Activated naive CD4-positive, alpha-beta T cell (primary cell): ENCODE measurements at places on chromosomes 6 and 20.
A peak's percentile ranks its signal among the peaks of the same experiment; 100 is the strongest.

GRCh38 chr6:118894425-118895260 lies 691 bp downstream of the ASF1A start:
- peak; percentile 27 for DNase-seq

DNA sequence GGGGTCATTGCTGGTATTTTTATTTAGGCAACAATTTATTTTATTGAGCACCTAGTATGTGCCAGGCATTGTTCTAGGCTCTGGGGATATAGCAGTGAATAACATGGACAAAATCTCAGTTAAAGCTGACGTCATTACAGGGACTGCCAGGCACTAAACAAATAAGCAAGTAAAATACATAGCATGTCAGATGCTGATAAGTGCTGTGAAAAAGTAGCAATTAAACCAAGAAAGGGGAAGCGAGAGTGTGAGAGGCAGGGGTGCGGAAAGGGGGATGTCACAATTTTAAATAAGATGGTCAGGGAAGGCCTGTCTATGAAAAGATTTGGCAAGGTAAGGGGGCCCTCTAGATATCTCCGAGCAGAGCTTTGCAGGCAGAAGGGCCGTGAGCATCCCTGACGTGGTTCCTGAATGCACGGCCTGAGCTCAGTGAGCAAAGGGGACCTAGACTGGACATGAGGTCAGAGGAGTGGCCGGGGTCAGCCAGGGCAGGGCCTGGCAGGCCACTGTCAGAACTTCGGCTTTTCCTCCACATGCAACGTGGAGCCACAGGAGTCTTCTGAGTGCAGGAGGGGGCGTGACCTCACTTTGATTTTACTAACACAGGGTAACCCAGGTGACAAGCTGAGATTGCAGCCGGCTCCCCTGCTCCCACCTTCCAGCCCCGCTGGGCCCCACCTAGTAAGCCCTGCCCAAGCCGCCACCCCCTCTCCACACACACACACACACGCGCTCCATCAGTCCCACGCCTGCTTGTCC lies 24.2 kb upstream of the SIRPA start:
- no peak for DNase-seq

GRCh38 chr6:52416629-52417151 lies 3.5 kb upstream of the EFHC1 start:
- no peak for DNase-seq

- no peak for DNase-seq
These were observed 94.0 kb downstream of the SHLD1 start for GRCh38 chr20:5844063-5844681.

- no peak for DNase-seq
These were observed 5.3 kb downstream of the MMUT start for GRCh38 chr6:49457771-49458170.

DNA sequence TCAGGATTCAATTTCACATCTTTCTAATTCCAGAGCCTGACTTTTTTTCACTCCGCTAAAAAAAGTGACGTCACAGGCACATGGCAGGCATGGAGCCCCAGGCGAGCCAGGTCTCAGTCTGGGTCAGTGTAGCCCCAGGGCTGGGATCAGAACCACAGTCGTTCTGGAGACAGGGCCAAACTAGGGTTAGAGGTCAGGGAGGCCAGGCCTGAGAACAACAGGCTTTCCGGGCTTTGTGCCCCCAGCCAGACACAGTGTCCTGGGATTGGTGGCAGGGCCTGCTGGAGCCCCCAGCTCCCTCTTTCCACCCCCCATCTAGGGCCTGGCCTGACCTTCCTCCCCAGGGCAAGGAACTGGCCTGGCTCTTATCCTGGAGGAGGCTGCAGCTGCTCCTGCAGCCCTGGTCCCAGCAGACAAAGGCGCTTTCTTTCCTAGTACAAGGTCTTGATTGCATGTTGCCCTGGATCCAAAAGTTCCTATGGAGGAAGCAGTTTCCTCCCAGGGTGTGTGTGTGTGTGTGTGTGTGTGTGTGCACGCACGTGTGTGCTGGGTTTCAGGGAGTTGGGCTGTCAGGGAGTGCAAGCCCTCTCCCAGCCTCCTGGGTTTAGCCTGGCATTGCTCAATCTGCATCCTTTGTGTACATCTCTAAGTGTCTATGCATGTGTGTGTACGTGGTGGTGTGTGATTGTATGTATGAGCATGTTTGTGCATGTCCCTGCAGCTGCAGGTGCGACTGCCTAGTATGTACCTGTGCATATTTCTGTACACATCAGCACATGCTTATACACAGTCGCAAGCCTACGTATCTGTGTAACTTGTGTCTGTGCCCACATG lies 26.5 kb upstream of the EMILIN3 start:
- no peak for DNase-seq

- DNase-seq, result peak; percentile 74
These were observed at the start of gene ARFGEF2 for GRCh38 chr20:48921168-48921882. Gene ARFGEF2 (plus strand): TSS chr20:48921711. CDS start chr20:48921890, 179 bp downstream.

GRCh38 chr6:139568956-139569538 lies 194.6 kb upstream of the CITED2 start:
- no peak for DNase-seq

GRCh38 chr6:6633898-6634734 lies 45.6 kb downstream of the LY86 start:
- DNase-seq, result no peak

DNA sequence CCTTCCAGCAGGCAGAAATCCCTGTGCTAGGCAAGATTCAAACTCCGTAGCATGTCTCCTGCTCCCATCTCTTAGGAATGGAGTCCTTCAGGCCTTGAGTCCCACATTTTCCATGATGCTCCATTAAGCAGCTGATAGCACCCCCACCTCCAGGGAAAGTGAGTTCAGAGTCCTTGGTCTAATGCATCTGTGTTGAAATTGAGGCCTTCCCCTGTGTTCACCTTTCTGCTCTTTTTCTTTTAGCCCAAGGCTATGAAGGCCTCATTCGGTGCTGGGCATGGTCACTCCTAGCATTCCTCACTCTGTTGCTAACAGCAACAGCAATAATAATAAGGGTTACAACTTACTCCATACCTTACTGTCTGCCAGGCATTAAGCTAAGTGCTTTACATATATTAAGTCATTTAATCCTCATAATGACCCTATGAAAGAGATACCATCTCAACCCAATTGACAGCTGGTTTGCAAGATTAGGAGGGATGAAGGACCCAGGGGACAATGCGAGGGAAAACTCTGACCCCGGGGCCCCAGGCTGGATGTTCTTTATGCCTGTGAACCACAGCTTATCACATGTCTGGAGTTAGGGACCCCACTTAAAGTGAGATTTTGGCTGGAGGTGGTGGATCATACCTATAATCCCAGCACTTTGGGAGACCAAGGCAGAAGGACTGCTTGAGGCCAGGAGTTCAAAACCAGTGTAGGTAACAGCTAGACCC lies 17.5 kb upstream of the PANK2 start:
- no peak for DNase-seq

DNA sequence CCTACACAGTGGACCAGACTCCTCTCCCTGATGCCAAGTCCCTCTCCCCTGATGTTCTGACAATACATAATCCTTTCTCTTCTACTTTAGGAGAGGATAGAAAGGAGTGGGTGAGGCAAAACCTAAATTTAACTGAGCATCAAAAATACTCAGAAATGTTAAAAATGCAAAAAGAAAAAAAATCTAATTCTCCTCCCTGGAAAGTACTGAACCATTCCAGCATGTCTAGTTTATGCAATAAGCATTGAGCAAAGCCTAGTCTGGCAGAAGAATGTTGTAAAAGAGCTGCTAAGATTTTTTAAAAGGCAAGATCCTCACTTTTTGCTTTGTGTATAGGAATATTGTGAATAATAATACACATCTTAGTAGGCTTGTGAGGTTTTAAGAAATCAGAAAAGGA lies 116.6 kb upstream of the STXBP5 start:
- DNase-seq, result no peak

GRCh38 chr20:1035466-1035865 lies 33.4 kb upstream of the RSPO4 start:
- DNase-seq, result no peak

- no peak for DNase-seq
These were observed 42.4 kb downstream of the SNX14 start for GRCh38 chr6:85551264-85551663.
